T47D (cell line): ENCODE measurements at places on chromosomes 5 and 9.

GRCh38 chr9:111449705-111450104, 34.5 kb downstream of the ECPAS start:
- no peak for DNase-seq

DNA sequence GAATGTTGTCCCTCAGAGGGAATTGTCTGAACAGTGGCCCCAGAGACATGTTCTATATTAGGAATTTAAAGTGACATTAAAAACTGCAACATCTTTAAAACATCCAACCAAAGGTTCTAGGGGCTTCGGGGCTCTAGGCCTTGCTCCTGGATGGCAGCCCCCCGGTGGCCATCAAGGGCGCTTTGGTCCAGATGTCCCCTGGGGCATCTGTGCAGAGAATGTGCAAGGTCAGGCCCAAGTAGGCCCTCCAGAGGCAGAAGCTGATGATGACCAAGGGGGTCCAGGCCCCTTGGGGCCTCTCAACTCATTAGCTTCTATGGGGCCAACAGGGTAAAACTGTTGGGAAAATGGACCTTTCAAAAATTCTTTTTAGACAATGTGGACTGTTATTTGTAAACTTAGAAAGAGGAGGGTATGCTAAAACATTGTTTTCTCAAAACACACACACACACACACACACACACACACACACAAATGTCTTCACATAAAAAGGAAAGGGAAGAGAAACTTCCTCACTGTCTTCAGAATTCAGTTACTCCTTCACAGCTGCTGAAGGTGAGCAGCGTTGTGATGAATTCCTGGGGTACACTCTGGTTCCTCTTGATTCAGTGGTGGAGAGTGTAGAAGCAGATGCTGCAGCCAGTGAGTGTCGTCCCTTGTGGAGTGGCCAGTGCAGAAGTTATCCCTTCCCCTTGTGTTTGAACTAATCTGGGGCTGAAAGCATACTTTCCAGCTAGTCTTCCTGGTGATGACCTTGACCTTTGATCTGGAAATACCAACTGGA, 125.2 kb downstream of the WDR41 start:
- DNase-seq, result no peak

DNA sequence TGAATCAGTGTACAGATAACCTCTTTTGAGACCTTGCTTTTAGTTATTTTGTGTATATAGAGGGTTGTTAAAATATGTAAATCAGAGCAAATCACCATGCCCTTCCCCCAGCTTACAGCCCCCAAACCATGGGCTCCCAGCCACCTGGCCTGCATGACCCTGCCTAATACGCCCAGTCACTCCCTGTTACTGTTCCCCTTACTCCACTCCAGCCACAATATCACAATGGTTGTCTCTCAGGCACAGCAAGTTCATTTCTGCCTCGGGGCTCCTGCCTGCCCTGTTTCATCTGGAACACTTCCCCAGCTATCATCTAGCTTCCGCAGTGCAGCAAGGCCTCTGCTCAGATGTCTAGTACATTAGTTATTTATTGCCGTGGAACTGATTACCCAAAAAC, 5.0 kb upstream of the CARD19 start:
- DNase-seq, result no peak

GRCh38 chr5:163563880-163564279, 58.5 kb downstream of the MAT2B start:
- no peak for DNase-seq

GRCh38 chr5:149544028-149544420, 7.2 kb downstream of the CSNK1A1 start:
- DNase-seq, result no peak

DNA sequence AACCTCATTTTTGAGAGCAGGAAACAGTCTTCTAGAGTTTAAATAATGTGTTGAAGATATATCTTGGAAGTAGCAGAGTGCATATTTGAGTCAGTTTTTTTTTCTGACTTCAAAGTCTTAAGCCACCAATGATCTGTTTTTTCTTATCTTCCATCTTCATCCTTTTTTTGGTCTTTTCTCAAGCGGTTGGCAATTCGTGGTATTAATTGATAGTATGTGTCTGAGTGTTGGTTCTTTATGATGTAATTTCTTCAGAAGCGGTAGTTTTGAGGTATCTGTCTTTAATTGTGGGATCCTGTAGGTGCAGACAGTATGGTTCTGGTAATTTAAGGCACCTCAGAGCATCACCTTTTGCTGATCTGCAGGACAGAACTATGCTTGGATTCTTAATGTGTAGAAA, 3.9 kb downstream of the CSNK1G3 start:
- no peak for DNase-seq

- DNase-seq, result no peak
Measured at GRCh38 chr5:27548484-27548883, 510.1 kb upstream of the CDH9 start.

- DNase-seq, result no peak
Measured at GRCh38 chr5:135225856-135226560, 173.0 kb downstream of the MACROH2A1 start.

GRCh38 chr5:6843821-6844220, 130.6 kb downstream of the TENT4A start:
- DNase-seq, result no peak

DNA sequence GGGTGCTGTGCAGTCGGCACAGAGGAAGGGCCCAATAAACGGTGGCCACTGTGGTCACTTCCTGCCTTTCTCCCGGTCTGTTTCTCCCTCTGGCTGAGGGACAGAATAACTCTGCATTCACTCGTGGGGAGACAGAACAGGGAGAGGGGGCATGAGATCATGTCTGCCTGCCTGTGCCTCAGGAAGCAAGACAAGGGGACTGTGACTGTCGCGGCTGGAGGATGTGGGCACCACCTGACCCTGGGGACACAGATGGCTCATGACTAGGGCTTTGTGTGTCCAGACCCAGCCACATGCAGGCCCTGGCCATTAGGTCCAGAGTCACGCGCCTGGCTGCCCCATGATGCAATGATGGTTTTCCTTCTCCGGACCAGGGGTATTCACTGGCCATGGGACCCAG, 5.8 kb downstream of the TRUB2 start:
- DNase-seq, result no peak

DNA sequence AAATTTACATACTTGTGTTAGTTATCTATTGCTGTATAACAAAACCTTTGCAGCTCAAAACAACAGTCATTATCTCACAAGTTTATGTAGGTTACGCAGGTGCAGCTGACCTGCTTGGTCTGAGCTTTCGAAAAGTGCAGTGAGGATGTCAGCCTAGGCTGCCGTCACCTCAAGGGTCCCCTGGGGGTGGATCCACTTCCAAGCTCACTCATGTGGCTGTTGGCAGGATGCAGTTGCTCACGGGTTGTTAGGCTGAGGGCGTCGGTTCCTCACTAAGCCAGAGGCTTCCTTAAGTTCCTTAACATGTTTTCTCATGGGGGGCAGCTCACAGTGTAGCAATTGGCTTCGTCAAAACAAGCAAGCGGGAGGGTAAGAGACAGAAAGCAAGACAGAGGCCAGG, 139.8 kb downstream of the DOCK8 start:
- no peak for DNase-seq

GRCh38 chr5:149728303-149728702, 1.8 kb upstream of the PPARGC1B start:
- DNase-seq, result no peak

GRCh38 chr9:13447843-13448422, 168.4 kb upstream of the MPDZ start:
- DNase-seq, result no peak

DNA sequence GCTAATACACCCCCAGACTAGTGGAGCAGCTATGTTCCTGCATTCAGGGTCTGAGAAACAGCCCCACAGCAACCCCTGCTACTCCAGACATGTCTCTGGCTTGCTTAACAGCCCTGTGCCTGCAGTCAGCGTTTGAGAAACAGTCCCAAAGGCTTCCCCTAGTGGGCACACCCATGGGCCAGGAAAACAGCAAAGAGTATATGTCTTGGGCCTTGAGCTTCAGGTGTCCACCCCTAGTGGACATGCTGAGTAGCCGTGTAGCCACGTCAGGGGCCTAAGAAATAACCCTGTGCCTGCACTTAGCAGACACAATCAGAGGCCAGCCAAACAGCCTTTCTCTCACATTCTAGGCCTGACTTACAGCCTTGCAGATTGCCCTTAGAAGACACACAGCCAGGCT, 698.6 kb downstream of the PTPRD start:
- DNase-seq, result peak; percentile 8

DNA sequence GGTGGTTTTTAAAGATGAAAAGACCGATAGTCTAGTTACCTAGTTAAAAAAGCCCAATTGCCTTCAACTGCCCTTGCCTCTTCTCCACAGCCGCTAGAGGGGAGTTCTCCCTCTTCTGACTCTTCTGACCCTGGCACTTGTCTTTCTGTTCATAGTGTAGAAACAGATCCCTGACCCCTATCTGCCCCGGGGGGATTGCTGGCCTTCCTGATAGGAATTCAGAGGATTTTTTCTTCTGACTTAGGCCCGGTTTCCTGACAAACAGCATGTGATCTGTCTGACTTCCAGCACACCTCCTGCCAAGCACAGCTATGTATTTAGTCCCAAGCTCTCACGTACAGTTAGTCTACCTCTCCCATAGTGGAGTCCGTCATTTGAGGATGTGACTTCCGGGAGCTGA, 5.0 kb upstream of the TMEM268 start:
- no peak for DNase-seq

DNA sequence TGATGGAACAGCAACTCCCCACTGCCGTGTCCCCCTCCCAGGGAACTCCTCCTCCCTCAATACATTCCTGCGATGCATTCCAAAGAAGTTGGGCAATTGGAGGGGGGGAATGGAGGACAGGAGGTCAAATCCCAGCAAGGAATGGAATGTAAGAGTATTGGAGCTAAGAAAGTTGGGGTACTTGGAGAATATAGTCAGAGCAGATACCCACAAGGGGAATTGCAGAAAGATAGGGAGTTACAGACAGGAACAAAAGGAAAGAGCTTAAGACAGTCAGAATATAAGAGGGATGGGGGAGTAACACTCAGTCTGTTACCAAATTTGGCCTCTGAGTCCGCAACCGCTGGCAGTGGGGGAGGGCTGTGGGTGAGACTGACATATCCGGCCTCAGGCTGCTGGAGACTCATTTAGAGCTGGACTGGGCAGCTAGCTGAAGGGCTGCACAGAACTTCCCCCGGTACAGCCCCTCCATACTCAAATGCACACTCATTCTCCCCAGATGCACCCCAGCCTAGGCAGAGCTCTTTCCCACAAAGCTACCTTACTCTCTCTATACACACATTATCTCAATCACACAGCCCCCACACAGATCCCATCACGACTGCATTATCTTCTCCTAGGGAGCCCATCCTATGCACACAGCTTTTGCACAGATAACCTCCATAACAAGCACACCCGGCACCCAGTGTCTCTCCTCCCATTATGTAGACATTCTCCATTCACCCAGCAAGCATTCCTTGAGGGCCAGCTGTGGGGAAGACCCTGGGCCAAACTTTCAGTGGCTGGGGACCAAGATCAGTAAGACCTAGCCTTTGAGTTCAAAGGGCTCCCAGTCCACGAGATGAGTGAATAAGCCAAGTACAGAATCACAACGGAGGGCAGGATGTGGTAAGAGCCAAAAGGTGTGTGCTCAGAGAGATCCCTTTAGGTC, 3.7 kb downstream of the TLN1 start:
- DNase-seq, result no peak

DNA sequence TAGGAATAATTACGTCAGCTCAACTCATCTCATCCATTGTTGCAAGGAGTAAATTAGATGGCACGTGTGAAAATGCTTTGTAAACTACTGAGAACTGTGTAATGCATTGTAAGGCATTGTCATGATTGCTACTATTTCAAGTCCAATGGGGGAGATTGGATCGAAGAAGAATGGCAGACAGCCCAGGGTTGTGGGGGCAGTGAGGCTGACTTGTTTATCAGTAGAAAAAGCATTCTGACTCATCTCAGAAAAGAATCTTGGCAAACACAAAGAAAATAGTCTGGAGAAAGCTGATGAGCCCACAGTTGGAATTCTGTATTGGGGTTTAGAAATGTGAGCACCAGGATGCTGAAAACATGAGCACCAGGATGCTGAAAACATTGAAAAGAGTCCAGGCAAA, 28.0 kb upstream of the DAP start:
- no peak for DNase-seq

DNA sequence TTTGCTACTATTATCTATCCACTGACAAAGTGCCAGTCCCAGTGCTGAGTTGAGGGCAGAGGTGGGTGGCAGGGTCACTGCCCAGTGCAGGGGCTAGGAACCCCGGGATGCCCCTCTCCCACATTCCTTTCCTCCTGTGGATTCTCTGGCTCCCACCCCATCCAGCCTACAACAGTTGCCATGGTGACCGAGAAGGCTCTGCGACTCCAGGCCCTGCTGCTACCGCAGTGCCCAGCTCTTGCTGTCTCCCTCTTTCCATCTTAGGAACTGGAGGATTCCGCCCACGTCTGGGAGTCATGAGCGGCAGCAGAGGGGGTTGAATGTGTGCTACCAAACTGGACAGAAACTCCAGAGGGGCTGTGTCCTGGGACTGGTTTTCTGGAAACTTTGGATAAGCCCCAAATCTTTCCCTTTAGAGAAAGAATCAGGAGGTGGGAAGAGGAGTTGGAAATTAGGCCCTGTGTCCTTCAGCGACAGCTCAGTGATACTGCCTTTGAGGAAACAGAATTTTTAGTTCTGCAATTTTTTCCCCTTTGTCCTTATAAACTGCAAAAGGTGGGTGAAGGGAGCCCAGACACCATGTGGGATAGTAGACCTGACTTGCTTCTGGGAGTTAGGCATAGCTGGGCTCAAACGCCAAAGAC, 20.7 kb upstream of the C5orf47 start:
- no peak for DNase-seq

GRCh38 chr5:118968925-118969375, 19.4 kb downstream of the DTWD2 start:
- no peak for DNase-seq

GRCh38 chr5:71912021-71912420, 192.9 kb downstream of the CARTPT start:
- DNase-seq, result no peak

- no peak for DNase-seq
Measured at GRCh38 chr5:167254132-167254531, 1037.3 kb upstream of the WWC1 start.

GRCh38 chr5:10229306-10230048, 20.2 kb downstream of the ATPSCKMT start:
- DNase-seq, result no peak

DNA sequence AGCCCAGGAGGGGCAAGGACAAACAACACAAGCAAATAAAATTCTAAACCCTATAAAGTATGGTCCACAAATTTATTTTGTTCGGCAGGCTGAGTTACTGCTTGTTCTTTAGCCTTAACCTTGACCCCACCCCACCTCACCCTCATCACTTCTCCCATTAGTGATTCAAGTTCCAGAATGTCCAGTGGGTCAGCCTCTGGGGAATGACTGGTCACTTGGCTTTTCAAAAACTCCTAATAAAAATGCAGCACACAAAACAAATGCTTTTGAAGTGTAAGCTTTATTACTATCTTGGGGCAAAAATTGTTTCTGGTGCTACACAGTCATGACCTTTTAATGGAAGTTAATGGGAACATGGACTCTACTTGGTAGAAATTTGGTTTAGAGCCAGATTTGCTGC, 142.1 kb downstream of the MPDZ start:
- DNase-seq, result no peak

GRCh38 chr5:6333182-6333905, 45.0 kb downstream of the MED10 start:
- DNase-seq, result no peak

- no peak for DNase-seq
Measured at GRCh38 chr5:67004730-67005350, 191.8 kb downstream of the CD180 start.
